ENCODE measurements at places on chromosomes 3 and 15.

DNA sequence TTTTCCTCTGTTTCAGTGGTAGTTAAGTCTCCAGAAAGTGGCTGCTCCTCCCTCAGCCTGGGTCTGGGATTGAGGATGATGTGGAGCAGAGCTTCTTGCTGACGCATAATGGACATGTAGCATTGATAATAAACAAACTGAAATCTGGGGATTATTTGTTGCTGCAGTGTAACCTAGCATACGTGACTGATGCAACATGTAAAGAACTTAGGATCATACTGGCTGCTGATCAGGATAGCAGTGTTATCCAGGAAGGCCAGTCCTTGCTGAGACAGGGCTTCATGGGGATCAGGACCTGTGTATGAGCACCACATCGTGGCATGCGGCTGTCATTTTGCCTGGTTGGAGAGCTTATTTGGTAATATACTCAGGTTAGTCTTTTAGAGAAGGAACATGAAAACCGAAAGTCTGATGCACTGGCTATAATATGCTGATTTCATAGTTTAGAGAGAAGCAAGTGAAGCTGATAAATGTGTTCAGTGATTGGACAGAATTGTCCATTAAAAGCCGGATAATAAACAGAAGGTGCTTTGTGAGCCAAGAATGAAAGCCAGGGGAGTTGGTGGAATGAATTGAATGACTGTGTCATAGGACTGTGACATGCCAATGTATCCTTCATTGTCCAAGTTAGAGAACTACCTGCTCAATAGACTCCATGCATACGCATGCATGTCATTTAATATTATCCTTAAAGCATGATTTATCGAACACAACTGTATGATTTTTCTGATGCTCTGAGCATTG, 4.1 kb downstream of the MINAR1 start:
- no peak for DNase-seq

DNA sequence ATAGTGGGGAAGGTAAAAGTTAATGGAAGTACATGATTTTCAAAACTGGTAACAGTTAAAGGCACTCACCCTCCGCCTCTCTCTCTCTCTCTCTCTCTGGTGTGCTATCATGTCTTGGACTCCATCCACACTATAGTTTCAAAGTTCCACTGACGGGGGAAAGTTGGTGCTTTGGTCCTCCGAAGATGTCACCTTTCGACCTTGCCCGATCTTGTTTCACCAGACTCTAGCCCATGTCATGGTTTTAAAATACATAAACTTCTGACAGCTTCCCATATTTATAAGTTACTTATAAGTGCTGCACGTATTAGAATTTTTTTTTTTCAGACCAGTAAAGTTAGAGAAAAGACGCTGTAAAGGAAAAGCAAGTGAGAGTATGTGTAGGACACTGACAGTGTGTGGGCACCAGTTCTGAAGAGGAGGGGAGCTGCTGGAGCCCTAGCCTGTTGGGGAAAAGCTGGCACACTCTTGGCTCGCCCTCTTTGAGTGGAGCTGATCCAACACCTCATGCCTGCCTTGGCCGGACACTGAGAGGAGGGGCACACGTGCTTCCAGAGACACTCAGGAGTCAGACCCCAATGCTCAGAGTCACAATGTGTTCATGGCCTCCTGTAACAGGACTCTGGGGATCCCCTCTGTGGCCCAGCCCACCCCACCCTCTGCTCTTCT, 200.5 kb upstream of the TPM1 start:
- DNase-seq: no peak

DNA sequence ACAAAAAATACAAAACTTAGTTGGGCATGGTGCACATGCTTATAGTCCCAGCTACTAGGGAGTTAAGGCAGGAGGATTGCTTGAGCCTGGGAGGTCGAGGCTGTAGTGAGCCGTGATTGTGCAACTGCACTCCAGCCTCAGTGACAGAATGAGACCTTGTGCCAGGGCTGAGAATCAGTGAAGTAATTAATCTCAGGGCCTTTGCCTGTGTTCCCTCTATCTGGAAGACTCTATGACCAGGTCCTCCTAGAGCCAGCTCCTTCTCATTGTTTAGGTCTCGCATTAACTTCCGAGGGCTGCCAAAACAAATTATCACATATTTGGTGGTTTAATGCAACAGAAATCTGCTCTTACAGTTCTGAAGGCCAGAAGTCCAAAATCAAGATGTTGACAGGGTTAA, 41.4 kb upstream of the FLNB start:
- no peak for DNase-seq

DNA sequence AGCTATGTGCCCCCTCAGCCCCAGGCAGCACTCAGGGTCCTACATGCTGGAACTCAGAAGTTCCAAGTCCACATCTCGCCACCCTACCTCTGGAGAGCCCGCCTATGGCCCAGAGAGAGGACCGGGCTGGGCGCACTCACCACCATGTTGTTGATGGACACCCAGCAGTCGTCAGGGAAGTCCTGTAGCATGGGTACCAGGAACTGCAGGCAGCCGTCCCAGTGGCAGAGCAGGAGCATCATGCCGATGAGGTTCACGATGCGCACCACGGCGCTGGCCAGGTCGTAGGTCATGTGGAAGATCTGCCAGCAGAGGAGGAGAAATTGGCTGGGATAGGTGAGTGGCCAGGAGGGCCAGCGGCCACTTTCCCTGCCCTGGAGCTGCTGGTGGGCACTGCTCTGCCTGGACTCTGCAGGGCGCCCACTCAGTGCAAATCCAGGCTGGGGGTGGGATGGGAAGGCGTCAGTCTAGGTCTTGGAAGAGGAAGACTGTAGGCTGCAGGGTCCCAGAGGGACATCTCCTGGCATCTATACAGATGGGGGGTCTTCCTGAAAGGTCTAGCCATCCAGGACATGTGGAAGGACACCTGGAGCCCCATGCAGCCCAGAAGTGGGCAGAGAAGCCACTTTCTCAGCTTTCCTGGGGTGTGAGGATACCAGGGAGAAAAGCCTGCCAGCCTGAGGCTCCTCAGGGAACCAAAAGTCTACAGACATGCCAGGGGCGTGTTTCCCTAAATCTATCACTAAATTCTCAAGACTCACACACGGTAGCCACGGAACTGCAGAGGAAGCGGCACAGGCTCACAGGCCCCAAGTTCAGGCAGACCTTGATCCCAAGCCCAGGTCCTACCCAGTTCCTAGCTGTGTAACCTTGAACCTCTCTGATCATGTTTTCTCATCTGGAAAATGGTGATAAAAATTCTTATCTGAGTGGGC, 36.5 kb downstream of the HCN4 start:
- DNase-seq: no peak

DNA sequence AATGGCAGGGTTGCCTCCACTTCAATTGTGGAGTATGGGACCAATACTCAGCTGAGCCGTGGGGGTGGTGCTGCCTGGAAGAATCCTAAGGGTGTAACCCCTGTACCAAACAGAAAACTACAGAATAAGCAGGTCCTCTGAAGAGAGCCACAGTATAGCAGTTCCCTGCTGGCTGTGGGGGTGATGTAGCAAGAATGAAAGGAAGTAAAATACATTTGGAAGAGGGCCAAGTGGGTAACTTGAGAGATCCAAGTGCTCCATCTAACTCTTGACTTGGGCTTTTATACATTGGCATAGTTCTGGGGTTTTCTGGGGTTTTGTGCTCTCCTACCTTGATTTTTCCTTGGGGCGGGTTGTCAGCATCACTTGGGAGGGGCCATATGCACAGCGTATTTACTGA, 341.4 kb downstream of the OTOL1 start:
- no peak for DNase-seq

GRCh38 chr3:105752791-105753415, 115.9 kb downstream of the CBLB start:
- DNase-seq: peak; percentile 51

- DNase-seq: no peak
Measured at GRCh38 chr15:62307551-62307950, 142.5 kb upstream of the C2CD4B start.

- DNase-seq: no peak
Measured at GRCh38 chr3:138935505-138935862, 11.5 kb downstream of the FOXL2 start.

DNA sequence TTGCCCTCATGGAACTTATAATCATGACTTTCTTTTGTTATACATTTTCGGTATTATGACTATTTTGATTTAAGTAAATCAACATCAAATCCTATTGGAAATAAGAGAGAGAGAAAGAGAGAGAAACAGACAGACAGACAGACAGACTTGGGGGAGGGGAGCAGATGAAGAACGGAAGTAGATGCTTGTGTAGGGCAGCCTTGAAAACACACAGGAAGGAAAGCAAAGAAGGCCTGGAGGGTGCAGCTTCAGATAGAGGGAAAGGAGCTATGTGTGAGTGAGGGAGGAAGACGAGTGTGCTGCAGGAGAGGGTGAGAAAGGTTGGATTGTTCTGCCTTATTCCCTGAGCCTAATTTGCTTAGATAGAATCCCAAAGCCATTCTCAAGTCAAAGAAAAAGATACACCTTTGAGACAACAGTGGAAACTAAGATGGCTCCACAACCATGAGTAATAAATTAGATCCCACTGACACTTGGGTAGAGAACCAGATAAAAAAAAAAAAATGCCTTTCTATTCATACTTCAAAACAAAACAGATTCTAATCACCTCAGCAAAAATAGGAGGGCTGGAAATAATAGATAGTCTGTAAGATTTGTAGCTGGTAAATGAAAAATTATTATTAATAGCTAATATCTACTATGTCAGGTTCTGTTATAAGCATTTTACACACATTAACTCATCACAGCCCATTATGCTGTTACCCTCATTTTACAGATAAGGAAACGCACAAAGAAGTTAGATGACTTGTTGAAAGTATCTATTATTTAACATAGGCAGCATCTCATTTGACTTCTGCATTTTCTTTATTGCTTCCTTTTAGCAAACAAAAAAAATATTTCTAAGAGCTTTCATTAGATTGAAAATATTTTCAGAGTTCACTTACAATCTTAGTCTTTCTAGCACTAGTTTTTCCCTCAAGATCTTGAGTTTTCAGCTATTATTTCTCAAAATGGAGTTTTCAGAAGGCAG, 214.1 kb downstream of the TNIK start:
- DNase-seq: no peak
